Stimulated activated naive CD8-positive, alpha-beta T cell treated with anti-CD3 and anti-CD28 coated beads, Interleukin-15, Interleukin-2, amounts not matched to agents 100 U/mL and 50 U/mL, for 24 hours (primary cell): ENCODE measurements at places on chromosomes 2 and 18.

DNA sequence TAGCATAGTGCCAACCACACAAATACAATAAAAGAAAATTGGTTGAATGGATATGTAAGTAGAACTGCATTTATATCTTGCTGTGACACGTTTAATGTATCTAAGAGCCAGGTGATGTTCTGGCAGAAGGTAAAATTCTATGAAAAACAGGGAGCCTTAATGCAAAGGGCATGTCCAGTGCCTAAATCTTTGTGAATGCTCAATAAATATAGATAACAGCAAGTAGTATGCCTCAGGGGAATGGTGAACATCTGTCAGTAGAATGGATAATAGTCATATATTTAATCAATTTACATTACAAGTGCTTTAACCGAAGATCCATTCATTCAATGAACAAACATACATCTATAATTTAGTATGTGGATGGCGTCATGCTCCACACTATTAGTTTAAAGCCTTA, 43.7 kb upstream of the NYAP2 start:
- no peak for DNase-seq

DNA sequence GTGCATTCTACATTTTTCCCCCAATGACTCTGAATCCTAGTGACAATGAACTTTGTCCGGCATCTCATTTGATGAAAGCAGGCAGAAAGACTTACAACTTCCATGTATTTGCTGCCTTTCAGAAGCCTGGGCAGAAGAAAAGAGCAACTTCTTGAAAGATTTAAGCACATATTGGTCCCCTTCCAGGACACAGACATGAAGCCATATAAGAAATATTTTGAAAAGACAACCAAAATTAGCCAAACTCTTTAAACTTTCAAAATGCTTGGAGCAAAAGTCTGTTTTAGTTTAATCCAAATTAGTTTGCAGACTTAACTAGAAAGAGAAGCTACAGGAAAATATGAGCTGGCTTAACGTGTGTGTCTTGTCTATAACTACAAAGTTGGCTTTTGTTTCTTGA, 492.5 kb downstream of the NR4A2 start:
- no peak for DNase-seq

GRCh38 chr18:50695431-50696176, 124.2 kb downstream of the MRO start:
- DNase-seq: no peak

DNA sequence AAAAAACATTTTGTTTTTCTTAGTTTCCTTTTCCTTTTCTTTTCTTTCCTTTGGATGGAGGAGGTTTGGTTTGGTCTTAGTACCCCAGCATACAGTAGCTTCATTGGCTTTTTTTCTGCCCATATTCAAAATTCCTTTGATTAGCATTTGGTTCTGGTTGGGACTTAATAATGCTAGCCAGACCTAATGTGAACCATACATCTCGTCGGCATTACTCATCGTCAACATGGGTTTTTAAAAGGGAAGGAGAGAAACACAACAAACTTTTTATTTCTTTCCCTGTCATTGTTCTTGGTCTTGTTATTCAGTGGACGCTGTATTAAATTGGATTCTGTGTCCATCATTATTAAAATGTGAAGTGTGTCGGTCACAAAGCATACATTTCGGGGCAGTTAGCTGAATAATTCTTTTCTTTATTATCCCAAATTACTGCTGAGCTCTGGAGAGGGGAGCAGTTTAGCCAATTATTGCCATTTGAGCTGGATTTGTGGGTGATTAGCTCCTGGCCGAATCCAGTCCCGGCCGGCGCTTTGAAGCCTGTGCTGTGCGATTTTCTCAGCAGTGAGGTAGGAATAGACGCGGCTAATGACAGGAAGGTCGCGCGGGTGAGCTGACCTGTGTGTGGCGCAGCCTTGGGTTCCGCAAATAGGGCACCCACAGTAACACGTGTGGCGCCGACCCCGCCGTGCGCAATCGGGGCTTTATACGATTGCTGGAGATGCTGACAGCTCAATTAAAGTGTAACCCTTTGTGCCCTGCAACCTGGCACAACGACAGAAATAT, 303.3 kb downstream of the GBX2 start:
- DNase-seq: no peak

- DNase-seq: no peak
Observed at GRCh38 chr18:39348757-39349156, 1783.2 kb upstream of the CELF4 start.

- DNase-seq: no peak
Observed at GRCh38 chr2:130963196-130963848, 126.6 kb downstream of the ARHGEF4 start.

GRCh38 chr2:109230941-109231420, 102.0 kb downstream of the SH3RF3 start:
- no peak for DNase-seq

GRCh38 chr2:160292225-160292624, 92.2 kb upstream of the ITGB6 start:
- no peak for DNase-seq

DNA sequence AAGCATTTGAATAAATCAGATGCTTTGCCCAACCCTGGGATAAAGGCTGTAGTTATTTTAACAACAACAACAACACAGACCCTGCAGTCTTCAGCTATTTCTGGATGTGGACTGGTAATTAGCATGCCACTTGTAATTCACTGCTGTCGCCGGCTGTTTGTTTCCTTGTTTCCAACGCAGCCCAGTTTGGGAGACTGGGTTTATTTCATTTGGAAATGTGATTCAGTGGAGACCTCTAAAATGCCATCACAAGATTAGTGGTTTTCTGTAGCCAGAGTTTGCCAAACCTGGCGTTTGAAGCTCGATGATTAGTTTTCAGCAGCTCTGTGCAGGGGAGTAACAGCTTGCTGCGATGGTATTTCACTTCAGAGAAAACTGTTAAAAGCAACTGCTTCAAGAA, 83.5 kb downstream of the LDLRAD4 start:
- no peak for DNase-seq

DNA sequence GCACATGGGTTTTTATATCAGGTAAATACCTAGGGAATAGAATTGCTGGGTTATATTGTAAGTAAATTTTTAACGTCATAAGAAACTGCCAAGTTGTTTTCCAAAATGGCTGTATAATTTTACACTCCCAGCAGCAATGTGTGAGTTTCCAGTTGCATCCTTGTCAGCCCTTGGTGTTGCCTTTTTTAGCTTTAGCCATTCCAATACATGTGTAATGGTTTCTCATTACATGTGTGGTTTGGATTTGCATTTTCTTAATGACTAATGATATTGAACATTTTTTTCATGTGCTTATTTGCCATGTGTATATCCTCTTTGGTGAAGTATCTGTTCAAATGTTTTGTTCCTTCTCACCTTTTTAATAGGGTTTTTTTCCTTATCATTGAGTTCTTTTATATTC, 70.8 kb downstream of the ABI2 start:
- DNase-seq: no peak

DNA sequence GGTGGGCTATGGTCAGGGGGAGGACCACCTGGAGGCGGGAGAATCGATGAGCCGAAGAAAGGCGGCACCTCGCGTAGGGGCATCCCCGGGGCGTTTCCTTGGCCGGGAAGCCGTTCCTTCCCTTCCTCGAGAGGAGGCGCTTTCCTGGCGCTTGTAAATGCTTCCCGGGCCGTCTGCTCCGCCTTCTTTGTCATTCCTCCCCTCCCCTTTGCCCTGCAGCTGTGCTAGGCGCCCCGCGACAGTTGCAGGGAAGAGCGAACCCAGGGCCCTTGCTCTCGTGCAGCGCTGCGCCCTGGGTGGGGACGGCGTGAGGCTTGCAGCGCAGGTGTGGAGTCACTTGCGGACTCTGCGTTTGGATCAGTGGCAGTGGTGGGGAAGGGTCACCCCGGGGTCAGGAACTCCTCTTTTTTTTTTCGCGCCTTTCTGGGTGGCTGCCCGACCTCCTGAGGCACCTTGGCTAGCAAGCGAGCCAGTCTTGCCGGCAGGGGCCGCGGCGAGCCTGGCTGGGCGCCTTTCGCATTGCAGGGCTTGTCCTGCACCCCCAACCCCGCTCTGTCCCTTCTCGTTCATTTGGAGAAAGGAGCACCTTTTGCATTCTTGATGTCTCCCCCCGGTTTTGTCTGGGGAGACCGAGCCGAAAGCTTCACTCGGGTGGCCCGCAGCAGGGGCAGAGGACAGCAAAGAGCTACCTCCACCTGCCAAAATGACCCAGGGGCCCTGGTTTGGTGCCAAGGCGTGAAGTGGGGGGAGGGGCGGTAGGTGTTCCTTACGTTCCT, 858 bp downstream of the KCNS3 start:
- DNase-seq: peak; percentile 5

GRCh38 chr18:63848159-63848558, 39.3 kb upstream of the SERPINB2 start:
- DNase-seq: no peak

DNA sequence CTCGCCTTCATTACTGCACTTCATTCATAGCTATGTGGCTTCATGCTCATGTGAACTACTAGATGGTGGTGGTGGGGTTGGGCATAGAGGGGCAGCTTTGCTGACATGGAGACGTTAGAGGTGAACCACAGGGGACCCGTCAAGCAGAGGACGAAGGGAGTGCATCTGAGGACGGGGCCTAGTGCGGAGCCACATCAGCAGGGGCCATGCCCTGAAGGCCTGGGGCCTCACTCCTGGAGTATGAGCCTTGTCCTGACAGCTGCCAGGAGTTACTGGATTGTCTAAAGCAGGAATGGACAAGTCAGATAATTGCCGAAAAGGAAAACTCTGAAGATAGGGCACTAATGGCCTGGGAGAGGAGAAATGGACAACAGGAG, 36.4 kb downstream of the KCNF1 start:
- DNase-seq: no peak

DNA sequence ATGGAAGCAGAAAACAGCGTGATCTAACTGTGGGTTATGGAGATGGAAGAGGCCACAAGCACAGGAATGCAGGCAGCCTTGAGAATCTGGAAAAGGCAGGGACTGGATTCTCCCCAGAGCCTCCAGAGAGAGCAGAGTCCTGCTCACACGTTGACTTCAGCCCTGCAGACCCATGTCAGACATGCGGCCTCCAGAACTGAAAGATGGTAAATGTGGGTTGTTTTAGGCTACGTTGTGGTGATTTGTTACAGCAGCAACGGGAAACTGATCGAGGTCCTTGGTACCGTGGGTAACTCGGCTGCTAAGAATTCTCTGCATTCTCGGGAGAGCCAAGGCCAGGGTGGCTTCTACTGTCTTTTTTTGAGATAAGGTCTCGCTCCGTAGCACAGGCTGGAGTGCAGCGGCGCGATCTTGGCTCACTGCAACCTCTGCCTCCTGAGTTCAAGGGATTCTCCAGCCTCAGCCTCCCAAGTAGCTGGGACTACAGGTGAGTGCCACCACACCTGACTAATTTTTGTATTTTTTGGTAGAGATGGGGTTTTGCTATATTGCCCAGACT, 97.1 kb downstream of the ACKR3 start:
- DNase-seq: no peak

- no peak for DNase-seq
Observed at GRCh38 chr2:65349863-65350262, 82.5 kb downstream of the SPRED2 start.

GRCh38 chr18:75524841-75525240, 97.3 kb upstream of the SMIM21 start:
- no peak for DNase-seq

- DNase-seq: no peak
Observed at GRCh38 chr2:175823002-175823706, 178.9 kb downstream of the LNPK start.

- no peak for DNase-seq
Observed at GRCh38 chr2:36174920-36175319, 180.7 kb upstream of the CRIM1 start.

DNA sequence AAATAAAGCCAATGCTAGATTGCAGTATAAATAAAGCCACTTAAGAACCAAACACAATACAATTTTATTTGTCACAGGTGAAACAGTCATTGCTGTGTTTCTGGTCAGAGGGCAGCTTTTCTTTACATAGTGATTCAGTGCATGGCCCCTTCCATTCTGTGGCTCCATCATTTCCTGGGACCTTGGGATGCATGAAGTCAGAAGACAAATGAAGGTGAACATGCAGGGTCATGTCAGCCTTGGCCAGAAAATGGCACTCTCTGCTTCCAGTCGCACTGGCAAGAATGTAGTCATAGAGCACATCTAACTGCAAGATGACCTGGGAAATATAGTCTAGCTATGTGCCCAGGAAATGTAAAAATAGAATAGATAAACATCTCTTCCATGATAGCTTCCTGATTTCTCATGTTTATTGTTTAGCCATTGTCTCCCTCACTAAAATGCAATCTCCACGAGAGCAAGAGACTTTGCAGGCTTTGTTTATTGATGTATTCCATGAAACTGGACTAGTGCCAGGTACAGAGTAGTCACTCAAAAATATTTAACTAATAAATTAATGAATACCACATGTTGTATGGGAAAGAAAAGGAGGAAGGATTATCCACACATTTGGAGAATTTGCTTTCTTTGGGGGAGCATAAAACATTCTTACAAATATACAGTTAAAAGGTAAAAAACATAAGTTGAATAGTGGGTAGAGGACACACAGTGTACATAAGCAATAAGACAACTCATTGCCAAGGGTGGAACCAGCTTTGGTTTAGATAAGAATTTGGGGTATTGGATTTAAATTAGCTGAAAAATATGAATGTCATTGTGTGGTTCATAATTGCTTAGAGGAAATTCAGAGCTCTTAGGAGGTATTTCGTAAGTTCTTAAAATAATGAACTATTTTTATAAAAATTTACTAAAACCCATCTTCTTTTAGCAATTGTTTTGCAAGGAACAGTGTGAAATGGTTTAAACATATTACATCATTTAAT, 343.8 kb downstream of the PID1 start:
- DNase-seq: no peak

- no peak for DNase-seq
Observed at GRCh38 chr18:31116853-31117595, 14.8 kb upstream of the DSC2 start.

GRCh38 chr2:225122583-225123486, 80.6 kb upstream of the DOCK10 start:
- peak; percentile 35 for DNase-seq

DNA sequence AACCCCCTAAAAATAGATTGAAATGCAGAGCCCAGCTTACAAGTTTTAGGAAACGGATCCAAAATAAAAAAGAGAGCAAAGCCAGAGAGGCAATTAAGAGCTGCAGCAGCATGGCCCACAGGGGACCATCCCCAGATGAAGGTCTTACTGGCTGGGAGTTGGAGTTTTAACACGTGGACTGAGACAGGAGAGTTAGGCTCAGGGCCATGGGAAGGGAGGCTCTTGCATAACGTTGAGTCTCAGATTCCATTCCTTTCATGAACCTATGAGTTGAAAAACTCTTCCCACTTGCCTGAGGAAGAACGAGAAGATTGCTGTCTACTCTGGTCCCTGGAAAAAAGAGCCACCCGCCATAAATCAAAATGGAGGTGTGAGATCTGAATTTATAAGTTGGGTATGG, 101.8 kb upstream of the NDUFV2 start:
- DNase-seq: no peak

DNA sequence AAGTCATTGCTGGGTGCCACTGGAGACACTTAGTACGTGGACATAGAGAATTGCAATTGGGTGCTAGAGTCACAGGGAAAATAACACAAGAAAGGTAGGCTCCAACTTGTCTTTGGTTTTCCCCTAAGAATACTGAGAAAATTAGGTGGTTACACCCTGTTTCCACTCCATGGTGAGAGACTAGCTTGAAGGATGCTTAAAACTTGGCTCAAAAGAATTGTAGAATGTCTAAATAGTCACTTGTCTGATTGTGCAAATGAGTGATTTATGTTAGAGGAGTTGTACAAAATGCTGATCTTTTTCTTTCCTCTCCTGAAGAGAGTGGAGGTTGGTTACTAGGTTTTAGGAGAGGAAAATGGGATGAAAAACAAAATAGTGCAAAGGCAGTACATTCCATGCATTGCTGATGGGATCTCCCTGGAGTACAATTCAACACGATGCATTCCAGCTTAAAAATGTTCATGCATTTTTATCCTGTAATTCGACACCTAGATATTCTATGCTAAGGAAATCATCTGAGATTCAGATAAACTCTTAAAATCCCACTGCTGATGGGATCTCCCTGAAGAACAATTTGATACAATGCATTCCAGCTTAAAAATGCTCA, 2.2 kb upstream of the SERPINB12 start:
- no peak for DNase-seq
